ENCODE measurements at places on chromosomes 11 and 22. TPM values are rescaled to one million over a fixed set of nuclear protein-coding genes. Genes with fewer than 3 reads are reported as not detected.

Gene ACTN3
- total RNA-seq, result not detected

Gene TMEM45B
- 1.1 TPM for total RNA-seq

Gene LRRC56
- 5.8 TPM for total RNA-seq

Gene C11orf21
- 41.8 TPM for total RNA-seq

Gene PATE4
- total RNA-seq, result not detected

Gene CHST1
- 0.47 TPM for total RNA-seq

Gene RASGRP2
- total RNA-seq, result 570 TPM

Gene OR4D10
- not detected for total RNA-seq

- peak; percentile 51 for DNase-seq
- no peaks in the 10 kb centered on the region for H3K36me3 ChIP-seq
- peak overlapping the region; percentile 91 for H3K4me3 ChIP-seq
- H3K4me1 ChIP-seq, result peaks cover 60% of the 10 kb centered on the region
These were observed 2.2 kb downstream of the BCR start for GRCh38 chr22:23182309-23183060.

GRCh38 chr11:624705-625635 is at the start of gene CDHR5:
Gene CDHR5 (minus strand): TSS chr11:624955. CDS start chr11:624902, 53 bp downstream.
- no peak within 1 kb of the TSS for H3K4me3 ChIP-seq
- no peak for DNase-seq
- no peaks in the 10 kb centered on the region for H3K27me3 ChIP-seq
- no peaks in the 10 kb centered on the region for H3K36me3 ChIP-seq
- H3K27ac ChIP-seq, result no peak within 1 kb of the TSS
- peaks cover 10% of the 10 kb centered on the region for H3K4me1 ChIP-seq

DNA sequence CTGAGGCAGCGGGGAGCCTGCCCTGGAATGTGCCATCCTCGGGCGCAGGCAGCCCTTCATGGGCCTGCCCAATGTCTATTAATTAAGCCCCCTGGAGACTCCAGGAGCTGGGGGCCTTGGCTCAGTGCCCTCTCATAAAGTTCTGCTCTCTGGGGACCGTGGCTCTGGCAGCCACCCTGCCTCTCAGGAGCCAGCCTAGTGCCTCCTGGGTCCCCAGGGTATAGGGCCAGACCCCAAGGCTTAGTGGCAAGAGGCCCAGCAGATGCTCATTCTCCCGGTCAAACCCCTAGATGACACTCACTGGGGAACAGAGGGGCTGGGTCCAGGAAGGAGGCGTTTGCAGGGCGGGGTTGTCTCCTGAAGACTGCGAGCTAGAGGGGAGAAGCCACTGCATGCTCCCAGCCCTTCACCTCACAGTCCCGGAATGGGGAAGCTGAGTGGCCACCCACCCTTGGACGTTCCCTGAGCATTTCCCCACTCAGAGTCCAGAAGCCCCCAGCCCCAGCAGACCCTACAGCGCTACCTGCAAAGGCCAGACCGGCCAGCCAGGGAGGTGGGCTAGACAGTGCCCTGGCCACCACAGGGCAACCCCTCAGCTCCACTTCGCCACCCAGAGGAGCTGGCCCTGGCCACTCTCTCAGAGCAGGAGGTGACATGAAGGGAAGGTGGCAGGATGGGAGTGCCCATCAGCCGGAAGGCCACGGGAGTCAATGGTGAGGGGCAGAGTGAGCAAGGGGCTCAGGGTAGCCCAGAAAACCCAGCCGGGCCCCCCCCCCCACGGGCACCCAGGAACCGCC is 83.0 kb downstream of the CDKN1C start:
- no peak overlapping the region for H3K4me3 ChIP-seq
- H3K27ac ChIP-seq, result no peak overlapping the region
- no peaks in the 10 kb centered on the region for H3K4me1 ChIP-seq
- no peaks in the 10 kb centered on the region for H3K36me3 ChIP-seq

DNA sequence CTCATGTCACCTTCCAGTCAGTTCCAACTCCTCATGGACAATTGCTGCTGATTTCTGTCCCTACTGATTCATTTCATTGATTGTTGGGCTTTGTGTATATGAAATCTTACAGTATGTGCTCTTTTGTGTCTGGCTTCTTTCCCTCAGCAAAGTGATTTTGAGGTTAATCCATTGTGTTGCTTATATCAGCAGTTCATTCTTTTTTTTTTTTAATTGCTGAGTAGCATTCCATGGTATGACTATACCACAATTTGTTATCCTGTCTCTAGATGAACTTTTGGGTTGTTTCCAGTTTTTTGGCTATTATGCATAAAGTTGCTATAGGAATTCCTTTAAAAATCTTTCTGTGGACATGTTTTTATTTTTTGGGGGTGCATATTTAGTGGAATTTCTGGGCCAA is 59.9 kb downstream of the NXPE1 start:
- H3K27ac ChIP-seq, result no peak overlapping the region
- H3K27me3 ChIP-seq, result peaks cover 2% of the 10 kb centered on the region
- H3K4me3 ChIP-seq, result no peak overlapping the region
- H3K36me3 ChIP-seq, result no peaks in the 10 kb centered on the region
- DNase-seq, result no peak
- H3K4me1 ChIP-seq, result no peaks in the 10 kb centered on the region

DNA sequence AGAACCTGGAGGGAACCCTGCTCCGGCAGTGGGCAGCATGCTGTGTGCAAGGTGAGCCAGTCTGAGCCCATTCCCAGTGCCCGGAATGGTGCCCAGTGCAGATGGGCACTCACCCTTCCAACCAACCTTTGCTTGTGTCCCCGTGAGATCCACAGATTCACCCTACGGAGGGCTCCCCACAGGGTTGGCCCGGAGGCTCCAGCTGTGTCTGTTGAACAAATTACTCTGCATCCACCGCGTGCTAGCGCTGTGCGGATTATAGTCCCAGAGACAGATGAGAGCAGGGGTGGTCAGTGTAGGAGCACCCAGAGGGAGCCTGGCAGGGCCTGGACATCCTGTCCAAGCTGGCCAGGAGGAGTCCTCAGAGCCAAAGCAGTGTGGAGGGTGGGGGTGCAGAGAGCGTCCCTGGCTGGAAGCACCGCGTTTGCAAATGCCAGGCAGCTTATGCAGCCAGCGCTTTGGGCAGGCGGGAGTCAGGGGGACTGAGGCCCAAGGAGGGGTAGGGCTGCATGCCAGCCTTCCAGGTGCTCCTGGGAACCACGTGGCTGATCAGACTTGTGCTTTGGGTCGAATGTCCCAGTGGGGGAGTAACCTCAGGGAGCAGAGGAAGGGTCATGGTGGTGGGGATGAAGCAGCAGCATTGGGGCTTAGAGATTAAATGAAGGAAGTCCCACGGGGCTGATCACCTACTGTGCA is 80.5 kb downstream of the KCNQ1 start:
- H3K27ac ChIP-seq, result no peak overlapping the region
- no peak overlapping the region for H3K4me3 ChIP-seq
- no peaks in the 10 kb centered on the region for H3K27me3 ChIP-seq
- no peak for DNase-seq

GRCh38 chr11:34647532-34647931 is 26.6 kb downstream of the EHF start:
- H3K27me3 ChIP-seq, result no peaks in the 10 kb centered on the region
- no peak overlapping the region for H3K4me3 ChIP-seq
- no peaks in the 10 kb centered on the region for H3K36me3 ChIP-seq
- no peak for DNase-seq
- no peak overlapping the region for H3K27ac ChIP-seq

DNA sequence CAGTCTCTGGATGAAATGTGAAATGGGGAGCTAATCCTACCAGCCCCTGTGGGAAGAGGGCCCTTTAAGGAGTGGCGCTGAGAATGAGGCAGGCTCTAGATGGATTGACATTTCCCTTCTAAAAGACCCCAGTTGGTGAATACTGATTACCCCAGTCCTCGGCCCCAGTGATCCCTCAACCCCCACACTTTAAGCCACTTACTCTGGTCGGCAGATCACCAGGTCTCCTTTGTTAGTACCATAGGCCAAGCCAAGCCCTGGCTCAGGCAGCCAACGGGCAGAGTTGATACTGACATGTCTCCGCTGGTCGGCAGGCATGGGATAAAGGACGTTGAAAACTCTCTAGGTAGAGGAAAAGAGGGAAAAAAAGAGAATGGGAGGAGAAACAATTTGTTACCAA is 26.1 kb upstream of the CHRM4 start:
- H3K27me3 ChIP-seq, result no peaks in the 10 kb centered on the region
- DNase-seq, result no peak
- H3K27ac ChIP-seq, result no peak overlapping the region
- peaks cover 63% of the 10 kb centered on the region for H3K36me3 ChIP-seq

- H3K4me3 ChIP-seq, result no peak overlapping the region
- H3K27ac ChIP-seq, result no peak overlapping the region
- H3K27me3 ChIP-seq, result no peaks in the 10 kb centered on the region
- H3K4me1 ChIP-seq, result no peaks in the 10 kb centered on the region
These were observed 10.4 kb upstream of the TUB start for GRCh38 chr11:8070417-8071115.

DNA sequence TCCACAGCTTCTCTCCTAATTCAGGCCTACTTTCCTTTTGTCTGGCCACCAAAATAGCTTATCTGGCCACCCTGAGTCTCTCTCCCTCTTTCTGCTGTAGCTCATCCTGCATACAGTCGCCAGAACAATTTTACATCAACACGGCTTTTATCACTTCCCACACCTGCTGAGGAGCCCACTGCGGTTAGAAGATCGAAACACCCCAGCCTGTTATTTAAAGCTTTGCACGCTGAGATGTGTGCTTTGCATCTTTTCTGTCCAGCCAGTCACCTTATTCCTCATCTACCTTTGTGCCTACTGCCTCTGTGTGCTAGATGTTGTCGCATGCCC is 96.0 kb downstream of the COMMD9 start:
- H3K27me3 ChIP-seq, result no peaks in the 10 kb centered on the region
- DNase-seq, result no peak
- no peak overlapping the region for H3K27ac ChIP-seq
- no peak overlapping the region for H3K4me3 ChIP-seq
- no peaks in the 10 kb centered on the region for H3K36me3 ChIP-seq
- H3K4me1 ChIP-seq, result no peaks in the 10 kb centered on the region

GRCh38 chr11:132278801-132279574 is 908.6 kb downstream of the NTM start:
- H3K27me3 ChIP-seq, result no peaks in the 10 kb centered on the region
- H3K27ac ChIP-seq, result no peak overlapping the region
- no peaks in the 10 kb centered on the region for H3K36me3 ChIP-seq
- H3K4me3 ChIP-seq, result no peak overlapping the region

- H3K4me3 ChIP-seq, result no peak overlapping the region
- no peak overlapping the region for H3K27ac ChIP-seq
- no peaks in the 10 kb centered on the region for H3K4me1 ChIP-seq
- no peaks in the 10 kb centered on the region for H3K27me3 ChIP-seq
- DNase-seq, result no peak
These were observed 176.5 kb upstream of the LARGE1 start for GRCh38 chr22:34096770-34097169.

DNA sequence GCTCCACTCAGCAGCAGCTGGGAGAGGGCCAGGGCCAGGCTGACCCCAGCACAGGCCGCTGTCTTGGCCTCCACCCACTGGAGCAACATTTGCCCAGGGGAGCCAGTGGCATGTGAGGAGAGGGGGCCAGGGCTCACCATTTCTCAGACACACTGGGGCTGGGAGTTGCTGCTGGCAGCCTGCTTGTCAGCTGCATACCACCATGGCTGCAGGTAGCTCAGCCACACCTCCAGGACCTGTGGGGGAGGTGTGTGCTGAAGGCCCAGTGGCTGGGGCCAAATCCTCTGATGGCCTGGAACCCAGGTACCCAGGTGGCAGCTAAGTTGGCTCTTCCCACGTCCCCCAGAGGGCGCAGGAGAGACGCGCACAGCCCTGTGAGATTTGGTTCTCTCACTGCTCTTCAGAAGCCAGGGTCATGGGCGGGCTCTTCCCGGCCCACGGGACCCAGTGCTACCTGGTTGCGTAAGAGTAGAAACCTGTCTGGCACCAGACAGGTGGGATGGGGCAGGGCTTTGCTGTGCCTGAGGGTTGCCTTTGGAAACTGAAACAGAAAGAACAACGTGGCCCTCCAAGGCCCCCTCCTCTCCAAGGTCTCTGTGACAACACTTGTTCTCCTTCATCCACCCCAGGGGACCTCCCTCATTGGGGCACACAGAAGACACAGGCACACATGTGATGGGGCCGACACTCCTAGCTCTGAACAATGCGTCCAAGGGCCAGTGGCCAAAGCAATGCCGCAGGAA is 98.8 kb downstream of the MED15 start:
- no peaks in the 10 kb centered on the region for H3K36me3 ChIP-seq
- H3K4me3 ChIP-seq, result no peak overlapping the region
- peaks cover 6% of the 10 kb centered on the region for H3K4me1 ChIP-seq
- H3K27me3 ChIP-seq, result no peaks in the 10 kb centered on the region

DNA sequence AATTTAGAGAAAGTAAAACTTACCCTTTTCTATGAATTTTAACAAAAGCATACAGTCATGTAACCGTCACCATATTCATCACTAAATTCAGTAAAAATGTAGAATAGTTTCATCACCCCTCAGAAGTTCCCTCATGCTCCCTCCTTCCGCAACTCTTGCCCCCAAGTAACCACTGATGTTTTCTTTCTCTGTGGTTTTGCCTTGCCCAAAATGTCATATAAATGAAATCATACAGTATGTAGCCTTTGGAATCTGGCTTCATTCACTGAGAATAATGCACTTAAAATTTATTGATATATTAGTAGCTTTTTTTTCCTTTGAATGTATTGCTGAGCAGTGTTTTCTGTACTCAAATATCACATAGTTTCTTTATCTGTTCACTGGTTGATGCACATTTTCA is 60.1 kb downstream of the DCUN1D5 start:
- H3K4me1 ChIP-seq, result peaks cover 4% of the 10 kb centered on the region
- H3K36me3 ChIP-seq, result no peaks in the 10 kb centered on the region
- H3K4me3 ChIP-seq, result no peak overlapping the region
- DNase-seq, result no peak
- no peak overlapping the region for H3K27ac ChIP-seq
- H3K27me3 ChIP-seq, result no peaks in the 10 kb centered on the region

- no peaks in the 10 kb centered on the region for H3K4me1 ChIP-seq
- H3K27ac ChIP-seq, result no peak overlapping the region
- peaks cover under 1% of the 10 kb centered on the region for H3K27me3 ChIP-seq
These were observed 426.2 kb downstream of the MIAT start for GRCh38 chr22:27083610-27084009.

DNA sequence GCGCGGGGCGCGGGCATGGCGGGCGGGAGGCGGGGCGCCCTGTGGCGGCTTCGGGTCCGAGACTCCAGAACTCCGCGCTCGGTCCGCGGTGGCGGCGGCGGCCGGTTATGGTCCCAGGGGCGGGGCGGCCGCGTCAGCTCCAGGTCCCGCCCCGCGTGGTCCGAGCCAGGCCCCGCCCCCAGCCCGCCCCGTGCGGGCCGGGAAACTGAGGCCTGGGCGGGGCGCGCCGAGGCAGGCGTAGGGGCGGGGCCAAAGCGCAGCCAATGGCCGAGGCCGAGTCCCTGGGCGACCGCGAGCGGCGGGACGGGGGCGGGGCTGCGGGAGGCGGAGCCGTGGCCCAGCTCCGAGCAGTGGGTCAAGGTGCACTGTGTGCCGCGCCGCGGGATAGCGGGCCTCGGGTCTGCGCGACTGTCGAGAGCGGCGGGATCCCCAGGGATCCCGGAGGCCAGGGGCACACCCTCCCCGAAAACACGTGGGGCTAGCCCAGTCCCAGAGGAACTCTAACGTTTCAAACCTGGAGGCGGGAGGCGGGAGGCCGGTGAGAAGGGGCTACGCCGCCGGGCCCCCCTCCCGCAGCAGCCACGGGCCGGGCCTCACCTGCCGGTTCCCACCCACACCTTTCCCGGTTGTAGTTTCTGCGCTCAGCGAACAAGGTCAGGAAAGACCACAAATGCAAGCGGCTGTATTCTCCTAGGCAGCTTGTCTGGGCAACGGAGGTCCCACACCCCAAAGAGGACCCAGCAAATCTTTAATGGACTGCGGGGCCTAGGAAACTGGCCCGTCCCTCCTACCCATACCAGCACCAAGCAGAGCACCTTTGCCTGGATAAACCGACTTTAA is at the start of gene SLC25A1:
TSS of gene SLC25A1 (minus strand) at position 80 of the 840 bp plus-strand sequence. CDS start at position 17, 63 bp downstream.
- peak; percentile 85 for DNase-seq
- peak within 1 kb of the TSS; percentile 69 for H3K27ac ChIP-seq
- no peaks in the 10 kb centered on the region for H3K27me3 ChIP-seq
- no peaks in the 10 kb centered on the region for H3K36me3 ChIP-seq
- peaks cover 20% of the 10 kb centered on the region for H3K4me1 ChIP-seq
- peak within 1 kb of the TSS; percentile 18 for H3K4me3 ChIP-seq
